Upper lobe of left lung (tissue), 6 donors: ENCODE measurements at places on chromosomes 2 and 18. TPM values are rescaled to one million over a fixed set of nuclear protein-coding genes. Genes with fewer than 3 reads are reported as not detected.

GRCh38 chr2:42339191-42339912, 21.7 kb downstream of the COX7A2L start:
- H3K36me3 ChIP-seq = peaks cover 49% of the 10 kb centered on the region
- no peaks in the 10 kb centered on the region for H3K27me3 ChIP-seq
- peaks cover 5% of the 10 kb centered on the region for H3K4me1 ChIP-seq
- no peak for DNase-seq
- H3K4me3 ChIP-seq = no peak overlapping the region
- H3K27ac ChIP-seq = no peak overlapping the region

CYBRD1 gene
- total RNA-seq = 199 TPM

LIPG gene
- total RNA-seq = 5.1 TPM

GRCh38 chr2:230473378-230473777, 57.4 kb downstream of the SP100 start:
- no peak for DNase-seq
- no peaks in the 10 kb centered on the region for H3K4me1 ChIP-seq
- H3K27me3 ChIP-seq = no peaks in the 10 kb centered on the region
- peaks cover 3% of the 10 kb centered on the region for H3K36me3 ChIP-seq
- H3K4me3 ChIP-seq = no peak overlapping the region

DNA sequence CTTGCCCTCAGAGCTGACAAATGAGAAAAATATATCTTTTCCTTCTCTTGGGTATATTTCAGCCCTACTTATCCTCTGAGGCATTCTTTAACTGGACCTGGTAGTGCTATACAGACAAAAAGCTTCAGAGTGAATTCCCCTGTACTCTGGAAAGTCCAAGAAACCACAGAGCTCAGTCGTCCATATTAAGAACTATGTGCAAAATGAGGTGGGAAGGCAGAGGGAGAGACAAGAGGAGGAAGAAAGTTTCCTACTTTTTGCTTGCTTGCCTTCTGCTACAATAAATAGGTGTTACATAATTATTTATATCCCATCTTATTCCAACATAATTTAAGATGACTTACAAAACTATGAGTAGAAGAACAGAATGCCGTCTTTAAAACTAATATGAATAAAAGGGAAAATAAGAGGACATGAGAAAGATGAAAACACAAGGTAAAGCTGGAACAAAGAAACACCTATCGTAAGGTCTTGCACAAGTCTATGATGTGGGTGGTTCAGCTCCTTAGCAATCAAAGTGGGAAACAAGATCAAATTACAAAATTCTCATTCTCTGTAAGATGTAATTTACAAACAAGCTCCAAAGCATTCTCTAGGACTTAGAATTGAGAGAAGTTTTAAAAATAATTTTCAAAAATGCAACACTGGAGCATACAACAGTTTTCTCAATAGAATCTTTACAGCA, 97.9 kb downstream of the BAZ2B start:
- H3K4me3 ChIP-seq = no peak overlapping the region
- peak overlapping the region; percentile 39 for H3K27ac ChIP-seq
- H3K36me3 ChIP-seq = no peaks in the 10 kb centered on the region
- no peaks in the 10 kb centered on the region for H3K27me3 ChIP-seq

GRCh38 chr2:215619022-215619958, 183.4 kb upstream of the FN1 start:
- H3K27me3 ChIP-seq = no peaks in the 10 kb centered on the region
- H3K4me3 ChIP-seq = no peak overlapping the region
- H3K36me3 ChIP-seq = no peaks in the 10 kb centered on the region
- no peak for DNase-seq
- H3K4me1 ChIP-seq = peaks cover 3% of the 10 kb centered on the region
